Activated CD4-positive, alpha-beta T cell treated with anti-CD3 and anti-CD28 coated beads, Interleukin-2, Interleukin-4, amounts not matched to agents 100 ng/mL and 50 ng/mL, durations not matched to agents 16 hours and 8 hours (primary cell): ENCODE measurements at places on chromosomes 7 and 10.

DNA sequence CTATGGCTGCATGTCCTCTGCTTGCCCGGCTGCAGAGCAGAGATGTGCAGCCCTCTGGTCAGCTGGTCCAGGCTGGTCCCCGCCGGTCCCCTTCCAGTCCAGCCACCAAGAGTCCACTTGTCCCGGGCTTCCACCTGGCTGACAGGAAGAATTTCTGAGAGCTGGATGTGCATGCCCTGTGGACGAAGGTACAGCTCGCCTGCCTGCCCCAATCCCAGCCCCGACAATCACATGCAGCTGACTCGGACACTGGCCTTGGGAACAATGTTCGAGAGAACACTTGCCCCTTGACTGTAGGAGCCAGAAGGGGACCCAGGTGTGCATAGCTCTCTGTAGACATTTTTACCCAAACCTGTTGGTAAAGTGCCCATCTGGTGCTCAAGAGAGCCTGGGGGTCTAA, 11.8 kb downstream of the AVPI1 start:
- no peak for DNase-seq

DNA sequence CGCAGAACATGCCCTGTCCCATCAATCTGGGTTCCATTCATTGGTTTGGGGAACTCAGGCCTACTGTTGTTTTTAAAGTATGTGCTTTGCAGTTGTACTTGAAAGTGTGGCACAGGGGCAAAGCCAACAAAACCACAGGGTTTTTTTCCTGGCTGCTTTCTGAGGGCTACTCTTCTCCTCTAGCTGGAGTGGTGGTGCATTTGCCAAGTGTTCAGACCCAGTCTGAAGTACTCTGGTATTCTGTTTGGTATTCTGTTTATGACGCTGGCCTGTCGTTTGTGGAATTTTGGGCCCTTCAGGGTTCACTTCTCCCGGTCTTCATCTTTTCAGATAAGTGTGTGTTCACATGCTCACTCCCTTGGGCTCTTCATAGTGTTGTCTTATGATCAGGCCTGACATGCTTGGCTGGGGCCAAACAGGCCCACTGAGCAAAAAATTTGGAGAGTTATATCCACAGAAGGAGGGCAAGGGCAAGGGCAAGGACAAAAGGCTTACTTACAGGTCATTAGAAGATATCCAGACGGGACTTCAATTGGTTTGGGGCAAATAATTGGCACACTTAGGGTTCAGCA, 26.3 kb downstream of the SLC26A4 start:
- DNase-seq = no peak

DNA sequence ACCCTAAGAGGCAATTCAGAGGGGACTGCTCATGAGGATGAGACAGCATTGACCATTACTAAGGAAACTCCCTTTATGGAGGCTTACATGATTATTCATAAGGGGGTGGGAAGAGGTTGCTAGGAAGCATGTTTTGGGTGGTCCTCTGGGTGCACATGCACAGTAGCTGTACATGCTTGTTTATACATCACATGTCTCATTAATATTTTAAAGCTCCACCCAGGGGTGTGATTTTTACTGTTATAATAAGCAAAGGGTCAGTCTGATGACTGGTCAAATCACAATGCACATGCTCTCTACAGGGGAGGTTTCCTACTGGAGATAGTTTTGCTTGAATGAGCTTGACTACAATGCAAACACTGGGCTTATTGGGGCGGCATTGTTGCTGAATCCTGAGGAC, 23.8 kb upstream of the PPP1R9A start:
- DNase-seq = no peak

DNA sequence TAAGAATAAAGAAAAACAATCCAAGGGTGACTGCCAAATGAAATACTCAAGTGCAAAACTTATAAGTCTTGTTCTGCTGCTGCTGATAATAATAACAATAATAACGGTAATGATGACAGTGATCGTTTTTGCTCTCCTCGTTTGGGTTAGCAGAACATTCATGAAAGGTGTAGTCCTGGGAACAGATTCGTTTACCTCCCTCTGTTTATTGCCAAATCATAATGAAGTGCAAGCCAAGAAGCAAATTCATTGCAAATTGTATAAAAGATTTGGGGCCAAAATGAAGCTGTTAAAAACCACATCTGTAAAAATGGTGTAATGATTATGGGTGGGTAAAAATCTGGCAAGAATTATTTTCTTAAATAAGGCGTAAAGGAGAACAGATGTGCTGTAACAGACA, 587.2 kb upstream of the MKI67 start:
- no peak for DNase-seq

DNA sequence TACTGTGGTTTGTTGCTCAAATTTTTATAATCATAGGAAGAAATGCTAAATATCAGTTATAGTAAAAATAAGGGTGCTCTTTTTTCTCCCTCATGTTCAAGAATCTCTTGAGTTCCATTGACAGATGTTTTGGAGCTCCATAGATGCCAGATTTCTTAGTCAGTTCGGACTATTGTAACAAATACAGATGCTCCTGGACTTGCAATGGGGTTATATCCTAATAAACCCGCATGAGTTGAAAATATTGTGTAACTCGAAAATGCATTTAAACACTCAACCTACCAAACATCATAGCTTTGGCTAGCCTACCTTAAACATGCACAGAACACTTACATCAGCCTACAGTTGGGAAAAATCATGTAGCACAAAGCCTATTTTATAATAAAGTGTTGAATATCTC, 100.7 kb upstream of the CSTF2T start:
- no peak for DNase-seq

GRCh38 chr7:92798517-92799249, 37.7 kb downstream of the CDK6 start:
- DNase-seq = no peak

DNA sequence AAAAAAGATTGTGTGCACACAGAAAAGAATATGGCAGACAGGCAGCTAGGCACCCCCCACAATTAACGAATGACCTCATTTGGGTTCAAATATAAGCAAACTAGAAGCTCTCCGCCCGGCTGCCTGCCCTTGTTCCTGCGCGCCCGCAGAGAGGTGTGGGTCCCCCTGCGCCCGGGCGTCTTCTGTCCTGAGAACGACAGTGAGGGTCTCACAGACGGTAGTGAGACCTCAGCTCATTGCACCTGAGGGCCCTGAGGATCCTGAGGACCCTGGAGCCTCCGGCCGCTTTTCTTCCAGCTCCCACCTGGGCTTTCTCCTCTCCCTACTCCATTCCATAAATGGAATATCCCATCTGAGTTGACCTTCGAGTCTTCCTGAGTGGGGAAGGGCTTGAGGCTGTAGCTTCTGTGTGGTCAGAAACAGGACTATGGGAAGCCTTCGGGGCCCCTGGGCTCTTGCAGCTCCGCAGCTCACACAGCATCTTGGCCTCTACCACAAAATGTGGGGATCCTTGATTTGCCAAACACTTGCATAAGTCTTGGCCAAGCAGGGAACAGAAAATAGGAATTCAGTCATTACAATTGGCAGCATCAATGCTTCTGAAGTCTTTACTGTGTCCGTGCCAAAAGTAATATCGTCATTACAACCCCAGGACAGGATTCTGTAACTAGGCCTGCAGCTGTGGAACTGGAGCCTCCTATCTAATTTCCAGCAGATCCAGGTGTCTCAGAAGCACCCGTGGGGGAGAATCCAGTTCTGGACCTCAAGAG, 43.8 kb downstream of the JAKMIP3 start:
- DNase-seq = no peak

DNA sequence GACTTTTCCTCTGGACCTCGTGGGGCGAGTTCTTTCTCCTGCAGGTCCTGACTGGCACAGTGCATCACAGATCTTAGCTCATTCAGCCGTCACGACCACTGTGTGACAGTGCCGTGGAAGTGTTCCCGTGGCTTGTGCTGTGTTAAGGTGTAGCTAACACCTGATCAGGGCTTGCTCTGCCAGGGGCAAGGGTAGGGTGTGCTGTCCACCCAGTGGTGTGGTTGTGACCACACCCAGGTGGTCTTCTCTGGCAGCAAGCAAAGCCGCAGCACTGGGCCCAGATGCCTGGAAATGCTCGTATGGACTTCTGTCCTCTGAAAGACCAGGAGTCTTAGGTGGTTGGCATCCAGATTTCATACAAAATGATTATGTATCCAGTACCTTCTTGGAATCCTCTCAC, 86.2 kb downstream of the GLRX3 start:
- DNase-seq = no peak

DNA sequence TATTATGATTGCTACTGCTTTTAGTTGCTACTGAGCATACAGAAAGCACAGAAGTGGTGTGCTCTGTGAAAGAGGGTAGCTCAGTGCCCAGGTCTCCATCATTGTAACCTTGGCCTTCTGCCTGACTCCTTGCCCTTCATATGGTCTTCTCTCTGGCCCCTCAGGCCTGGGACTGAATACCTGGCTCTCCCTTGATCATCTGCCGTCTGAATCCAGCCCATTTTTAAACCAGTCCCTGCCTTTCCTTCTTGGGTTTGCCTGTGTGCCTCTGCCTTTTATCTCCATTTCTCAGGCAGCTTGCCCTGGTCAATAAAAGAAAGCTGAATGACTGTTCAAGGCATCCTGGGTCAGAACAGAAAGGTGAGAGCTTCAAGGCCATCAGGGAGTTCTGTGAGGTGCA, 109.1 kb upstream of the ZNF438 start:
- DNase-seq = no peak

GRCh38 chr10:96665306-96665705, 55.0 kb downstream of the PIK3AP1 start:
- DNase-seq = no peak

GRCh38 chr10:132185601-132186487, 904 bp upstream of the DPYSL4 start:
- DNase-seq = no peak

DNA sequence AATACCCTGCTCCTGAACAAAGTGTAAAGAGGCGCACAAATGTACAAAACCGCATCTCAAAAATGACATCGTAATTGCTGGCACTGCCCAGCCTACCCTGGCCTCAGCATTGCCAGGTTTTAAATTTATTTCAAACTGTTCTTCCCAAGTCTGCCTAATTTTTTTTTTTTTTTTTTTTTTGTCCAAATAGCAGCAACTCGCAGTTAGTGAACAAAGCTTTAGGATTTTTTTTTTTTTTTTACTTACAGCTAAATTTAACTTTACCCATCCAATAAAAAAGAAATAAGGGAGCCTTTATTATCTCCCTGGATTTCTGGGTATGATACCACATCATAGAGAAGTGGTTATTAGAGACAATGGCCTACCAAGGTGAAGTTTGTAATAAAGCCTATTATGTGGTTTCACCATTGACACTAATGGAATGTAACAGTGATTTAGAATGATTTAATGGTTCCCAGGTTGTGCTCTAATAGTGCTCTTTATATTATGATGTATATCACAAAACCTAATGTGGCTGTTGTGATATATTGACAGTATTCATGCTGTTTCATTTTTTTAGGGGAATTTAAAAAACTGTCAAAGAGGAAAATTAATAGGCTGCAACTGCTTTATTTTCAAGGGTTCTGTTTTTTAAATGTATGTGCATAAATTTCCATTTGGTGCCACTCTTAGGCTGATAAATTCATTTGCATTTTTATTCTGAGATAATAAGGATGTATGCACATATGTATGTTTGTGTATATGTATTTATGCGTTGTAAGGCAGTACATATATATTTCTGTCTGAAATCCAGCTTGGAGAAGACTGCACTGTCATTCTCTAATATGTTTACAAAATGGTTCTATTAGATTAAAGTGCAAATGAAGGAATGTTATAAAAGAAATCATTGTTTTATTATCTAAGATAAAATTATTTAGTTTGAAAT, 309.0 kb downstream of the TFEC start:
- DNase-seq = no peak

DNA sequence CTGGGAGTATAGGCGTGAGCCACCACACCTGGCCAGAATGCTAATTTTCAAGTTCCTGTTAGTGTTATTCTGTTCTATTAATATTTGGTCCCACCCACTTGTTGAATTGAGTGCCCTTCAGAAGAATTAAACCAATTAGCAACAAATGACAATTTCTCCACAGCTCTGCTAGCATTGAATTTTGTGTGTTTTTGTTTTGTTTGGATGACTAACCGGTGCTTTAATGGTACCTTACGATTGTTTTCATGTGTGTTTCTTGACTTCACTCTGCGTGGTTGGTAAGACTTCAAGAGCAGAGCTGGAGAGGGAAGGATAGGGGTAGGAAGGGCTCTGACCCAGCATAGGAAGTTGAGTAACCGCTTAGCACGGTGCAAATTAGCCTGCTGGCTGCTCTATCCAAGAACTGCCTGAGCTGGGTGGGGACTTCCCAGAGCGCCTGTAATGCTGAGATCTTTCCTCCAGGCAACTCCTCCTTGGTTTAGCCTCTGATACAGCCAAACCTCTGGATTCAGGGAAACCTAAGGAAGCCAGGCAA, 4.6 kb downstream of the ARPC1B start:
- DNase-seq = peak; percentile 65

DNA sequence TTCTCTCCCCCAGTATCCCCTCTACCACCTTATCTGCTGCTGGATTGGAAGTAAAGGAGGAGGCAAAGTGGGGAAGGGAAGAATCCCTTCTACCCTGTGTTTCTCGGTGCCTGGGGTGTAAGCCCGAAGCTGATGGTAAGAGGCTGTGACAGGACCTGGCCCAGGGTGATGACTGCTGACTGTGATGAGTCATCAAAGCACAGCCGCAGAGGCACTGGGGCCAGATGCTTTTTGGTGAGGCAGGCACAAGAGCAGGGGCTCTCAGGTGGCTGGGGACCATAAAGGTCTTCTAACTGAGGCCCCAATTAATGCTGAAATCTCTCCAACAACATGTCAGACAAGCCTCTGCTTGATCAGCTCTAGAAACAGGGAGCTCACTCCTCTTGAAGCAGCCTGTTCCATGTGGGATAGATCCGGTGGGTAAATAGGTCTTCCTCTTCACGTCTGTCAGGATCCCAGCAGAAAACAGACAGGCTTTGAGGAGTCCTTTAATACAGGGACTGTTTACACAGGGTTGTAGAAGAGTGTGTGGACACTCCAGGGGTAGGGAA, 86.1 kb upstream of the PCBD1 start:
- DNase-seq = no peak

DNA sequence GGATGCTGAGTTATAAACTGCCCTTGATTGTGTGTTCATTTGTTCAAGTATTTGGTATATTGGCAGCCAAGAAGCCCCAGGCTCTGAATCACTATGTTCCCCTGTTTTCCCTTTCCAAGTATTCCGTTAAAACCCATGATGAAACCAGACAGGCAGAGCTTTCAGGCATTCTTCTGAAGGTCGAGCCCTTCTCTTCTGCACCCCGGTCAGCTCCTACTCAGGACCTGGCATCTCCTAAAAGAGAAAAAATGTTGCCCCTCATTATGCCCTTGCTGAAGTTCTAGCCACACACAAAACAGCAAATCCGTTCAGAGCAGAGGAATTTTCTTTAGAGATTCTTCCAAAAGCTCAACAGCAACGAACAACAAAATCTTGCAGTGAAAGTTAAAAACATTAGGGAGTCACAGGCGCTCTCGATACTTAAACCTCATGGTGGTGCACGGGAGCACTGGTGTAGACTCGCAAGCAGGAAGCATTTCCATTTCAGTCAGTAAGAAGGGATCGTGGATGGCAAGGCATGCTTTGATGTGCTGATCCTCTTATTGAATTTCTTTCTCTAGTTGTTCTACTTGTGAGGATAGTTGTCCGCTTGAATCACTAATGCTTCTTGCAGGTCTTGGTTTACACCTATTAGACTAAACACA, 264.9 kb downstream of the SKIDA1 start:
- DNase-seq = no peak
